Endodermal cell (in vitro differentiated cells): ENCODE measurements at places on chromosomes 13 and 19. TPM values are rescaled to one million over a fixed set of nuclear protein-coding genes. Genes with fewer than 3 reads are reported as not detected.

DNA sequence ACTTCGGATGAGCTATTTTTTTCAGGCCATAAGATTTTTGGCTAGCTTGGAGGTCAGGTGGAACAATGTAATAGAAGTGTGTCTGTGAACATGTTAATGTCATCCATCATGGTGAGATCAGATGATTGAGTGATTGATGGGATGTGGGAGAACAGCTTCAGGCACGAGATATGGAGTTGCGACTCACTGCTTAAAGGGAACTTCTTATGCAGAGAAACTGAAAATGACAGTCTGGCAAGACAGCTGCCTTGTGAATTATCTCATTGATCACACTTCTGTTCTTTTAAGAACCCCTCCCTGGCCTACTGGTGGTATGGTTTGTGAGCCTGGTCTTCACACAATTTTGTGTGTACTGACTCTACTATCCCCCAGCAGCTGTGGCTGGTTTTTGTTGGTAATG is 96.0 kb downstream of the OLFM4 start:
- H3K4me3 ChIP-seq = no peak overlapping the region
- no peaks in the 10 kb centered on the region for H3K27me3 ChIP-seq
- peaks cover 12% of the 10 kb centered on the region for H3K4me1 ChIP-seq
- no peak for DNase-seq

DNA sequence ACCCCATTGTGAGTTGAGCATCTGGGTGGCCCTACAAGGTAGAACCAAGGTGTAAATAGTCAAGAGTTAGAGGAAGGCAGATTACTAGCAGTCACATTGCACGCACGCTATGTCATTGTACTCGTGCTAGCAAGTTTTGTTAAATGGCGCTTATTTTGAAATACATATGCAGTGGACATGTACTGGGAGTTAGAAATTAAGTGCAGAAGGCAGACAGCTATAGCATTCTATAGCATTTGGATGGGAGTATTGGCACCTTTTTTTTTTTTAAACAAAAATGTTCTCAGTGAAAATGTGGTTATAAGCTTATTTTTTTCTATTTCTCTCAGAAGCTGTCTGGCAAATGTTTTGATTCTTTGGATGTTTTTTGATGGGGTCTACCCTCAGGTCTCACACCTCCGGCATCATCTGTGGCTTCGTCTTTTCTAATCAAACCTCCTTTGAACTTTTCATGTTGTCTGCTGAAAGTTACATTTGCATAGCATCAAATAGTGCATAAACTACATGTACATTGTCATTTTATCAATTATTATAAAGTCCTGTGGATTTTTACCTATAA is 68.1 kb downstream of the ARHGEF7 start:
- no peaks in the 10 kb centered on the region for H3K4me1 ChIP-seq
- DNase-seq = no peak
- no peak overlapping the region for H3K4me3 ChIP-seq
- H3K27ac ChIP-seq = no peak overlapping the region
- no peaks in the 10 kb centered on the region for H3K27me3 ChIP-seq

Gene MAG
- not detected in 3 replicates for total RNA-seq

Gene UBL3
- total RNA-seq = 22.3 and 23.3 TPM in 2 replicates

Gene TMEM190
- 1.2 and 1.4 TPM in 2 replicates for total RNA-seq

DNA sequence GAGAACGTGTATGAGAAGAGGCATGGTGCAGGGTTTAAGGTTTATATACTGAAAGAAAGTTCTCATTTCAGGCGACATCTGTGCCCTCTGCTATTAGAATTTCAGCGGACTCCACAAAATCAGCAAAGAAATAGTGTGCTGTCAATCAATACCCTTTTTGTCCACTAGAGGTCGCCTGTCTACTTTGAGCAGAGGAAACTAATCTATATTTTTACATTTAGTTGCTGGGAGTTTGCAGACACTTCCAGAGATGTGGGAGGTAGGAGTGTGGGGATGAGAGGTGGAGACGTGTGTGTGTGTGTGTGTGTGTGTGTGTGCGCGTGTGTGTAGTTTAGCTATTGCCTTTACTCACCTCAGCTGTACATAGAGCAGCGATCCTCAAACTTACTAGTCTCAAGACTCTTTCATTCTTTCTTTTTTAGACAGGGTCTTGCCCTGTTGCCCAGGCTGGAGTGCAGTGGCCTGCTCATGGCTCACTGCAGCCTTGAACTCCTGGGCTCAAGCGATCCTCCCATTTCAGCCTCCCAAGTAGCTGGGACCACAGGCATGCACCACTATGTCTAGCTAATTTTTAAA is 9.7 kb downstream of the INAFM1 start:
- no peaks in the 10 kb centered on the region for H3K4me1 ChIP-seq
- H3K4me3 ChIP-seq = no peak overlapping the region
- DNase-seq = peak; percentile 73
- H3K36me3 ChIP-seq = peaks cover 2% of the 10 kb centered on the region
